ENCODE measurements at places on chromosomes 3 and 15.

DNA sequence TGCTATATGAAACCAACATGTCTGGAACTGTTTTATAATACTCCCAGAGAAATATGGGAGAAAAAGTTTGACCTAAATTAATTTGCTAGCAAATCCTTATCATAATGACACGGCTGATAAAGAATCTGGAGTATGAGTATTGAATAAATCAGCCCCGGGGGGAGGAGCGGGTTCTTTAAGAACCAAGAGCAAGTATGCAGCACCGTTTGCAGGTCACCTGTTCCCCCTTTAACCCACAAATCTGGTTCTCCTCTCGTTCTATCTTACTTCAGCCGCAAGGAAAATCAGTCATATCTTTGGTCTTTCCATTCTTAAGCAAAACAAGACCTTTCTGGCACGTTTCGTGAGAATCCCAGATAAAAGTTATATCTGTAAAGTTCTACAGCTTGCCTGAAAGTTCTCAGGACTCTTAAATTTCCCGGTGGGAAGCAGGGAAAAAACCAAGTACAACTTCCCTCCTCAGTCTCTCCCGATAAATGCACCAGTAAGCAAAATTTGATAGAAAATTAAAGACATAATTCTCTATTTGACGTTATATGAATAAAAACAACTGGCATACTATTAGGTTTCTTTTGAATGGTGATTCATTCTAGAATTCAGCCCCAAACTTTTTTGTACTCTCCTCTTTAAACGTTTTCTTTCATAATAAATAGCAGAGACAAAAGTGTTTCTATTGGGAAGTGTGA is 348.6 kb downstream of the ZBBX start:
- no peak for DNase-seq

DNA sequence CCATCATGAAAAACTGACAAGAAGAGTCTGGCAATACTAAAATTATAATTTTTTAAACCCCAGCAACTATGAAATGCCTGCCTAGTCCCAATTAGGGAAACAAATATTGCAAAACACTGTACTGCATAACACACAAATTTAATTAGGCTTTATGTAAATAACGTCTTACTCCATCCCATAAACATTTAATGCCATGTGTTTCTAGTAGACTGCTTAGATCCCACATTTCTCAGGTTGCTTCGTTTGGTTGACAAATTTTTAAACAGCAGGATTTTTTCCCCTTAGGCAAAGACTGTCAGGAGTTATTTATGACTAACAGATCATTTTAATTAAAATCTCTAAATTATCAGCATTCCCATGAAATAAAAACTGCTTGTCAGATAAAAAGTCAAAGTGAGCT is 29.9 kb downstream of the EIF2AK4 start:
- no peak for DNase-seq

- DNase-seq: no peak
Measured at GRCh38 chr15:53721334-53722087, 38.0 kb downstream of the WDR72 start.

GRCh38 chr15:81007428-81008064 is 6.8 kb downstream of the TLNRD1 start:
- DNase-seq: no peak

GRCh38 chr3:46378426-46378942 is 7.7 kb downstream of the CCR5 start:
- DNase-seq: peak; percentile 69

GRCh38 chr3:40853474-40853873 is 328.7 kb downstream of the ZNF621 start:
- no peak for DNase-seq

DNA sequence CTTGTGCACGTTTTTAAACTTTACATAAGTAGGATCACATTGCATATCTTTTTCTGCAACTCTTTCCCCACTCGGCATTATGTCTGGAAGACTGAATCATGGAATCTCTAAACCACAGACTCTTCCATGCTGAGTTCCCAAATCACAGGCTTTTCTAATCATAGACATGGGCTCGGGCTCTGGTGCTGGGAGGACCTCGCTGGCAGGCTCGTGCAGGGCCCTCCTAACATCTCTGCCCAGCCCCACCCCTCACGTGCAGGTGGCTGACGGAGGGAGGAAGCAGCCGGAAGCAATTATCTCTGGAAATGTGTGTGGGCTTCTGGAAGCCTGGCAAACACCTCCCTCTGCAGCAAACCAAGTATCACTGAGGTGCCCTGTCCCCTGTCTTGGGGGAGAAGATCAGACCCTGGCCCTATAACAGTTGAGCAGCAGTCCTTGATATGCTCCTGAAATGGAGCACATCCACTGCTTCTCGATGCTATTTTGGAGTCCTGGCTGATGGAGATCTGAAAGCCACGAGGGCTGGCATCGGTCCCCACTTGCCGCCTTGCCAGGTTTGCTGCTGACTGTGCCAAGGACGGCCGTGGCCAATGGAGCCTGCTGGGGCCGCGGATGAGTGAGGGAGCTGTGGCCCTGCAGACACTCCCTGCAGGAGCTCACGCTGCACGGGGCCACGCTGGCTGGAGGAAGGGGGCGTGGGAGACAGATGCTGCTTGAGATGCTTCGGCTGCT is 4.4 kb upstream of the IQSEC1 start:
- no peak for DNase-seq

GRCh38 chr15:31438601-31439265 is 112.1 kb downstream of the KLF13 start:
- DNase-seq: no peak

GRCh38 chr15:70712271-70712670 is 51.1 kb downstream of the UACA start:
- no peak for DNase-seq

- DNase-seq: no peak
Measured at GRCh38 chr3:123315271-123315595, 113.5 kb downstream of the SEC22A start.

- no peak for DNase-seq
Measured at GRCh38 chr3:196694202-196694638, 17.8 kb downstream of the CEP19 start.

- DNase-seq: no peak
Measured at GRCh38 chr15:63075015-63075983, 32.8 kb downstream of the TPM1 start.
